ENCODE measurements at places on chromosomes 12 and 14. TPM values are rescaled to one million over a fixed set of nuclear protein-coding genes. Genes with fewer than 3 reads are reported as not detected.

GRCh38 chr12:131438881-131439280 is 272.0 kb upstream of the SFSWAP start:
- H3K4me1 ChIP-seq: no peaks in the 10 kb centered on the region
- no peak for DNase-seq
- H3K27me3 ChIP-seq: peaks cover 51% of the 10 kb centered on the region
- no peak overlapping the region for H3K27ac ChIP-seq

DNA sequence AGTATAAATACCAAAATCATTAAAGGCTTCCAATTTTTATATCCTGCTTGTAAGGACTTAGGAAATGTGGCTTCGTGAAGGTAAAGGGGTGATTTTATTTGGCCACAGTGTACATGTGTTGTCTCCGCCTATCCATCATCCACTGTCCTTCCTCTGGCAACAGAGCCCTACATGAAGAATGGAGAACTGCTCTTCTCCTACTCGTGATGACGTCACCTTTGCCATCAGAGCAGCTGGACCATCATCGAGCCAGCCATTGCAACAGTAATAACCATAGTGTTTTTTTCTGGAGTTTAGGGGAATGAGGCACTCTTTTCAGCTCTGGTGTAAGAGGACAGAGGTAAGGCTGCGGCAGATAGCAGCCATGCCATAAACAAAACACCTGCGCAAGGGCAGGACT is 19.2 kb downstream of the ITPR2 start:
- no peak overlapping the region for H3K27ac ChIP-seq
- H3K4me1 ChIP-seq: no peaks in the 10 kb centered on the region
- H3K4me3 ChIP-seq: no peak overlapping the region
- peaks cover 12% of the 10 kb centered on the region for H3K27me3 ChIP-seq
- no peak for DNase-seq

DNA sequence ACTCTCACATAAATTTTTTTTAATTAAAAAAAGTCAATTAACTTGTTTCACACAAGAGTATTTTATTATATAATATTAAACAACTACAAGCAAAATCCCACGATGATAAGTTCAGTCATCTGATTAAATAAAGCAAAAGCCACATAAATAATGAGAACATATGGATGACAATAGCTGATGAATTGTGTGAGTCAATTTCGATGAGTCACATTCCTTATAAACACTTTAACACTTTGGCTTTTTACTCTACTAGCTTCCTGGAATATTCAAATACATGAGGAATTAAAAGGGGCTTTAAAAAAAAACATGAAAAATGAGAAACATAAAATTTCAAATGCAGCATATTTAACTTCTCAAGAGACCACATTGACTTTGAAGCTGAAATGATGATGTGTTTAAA is 95.3 kb downstream of the BCAT1 start:
- H3K27ac ChIP-seq: no peak overlapping the region
- DNase-seq: no peak
- H3K36me3 ChIP-seq: no peaks in the 10 kb centered on the region
- no peaks in the 10 kb centered on the region for H3K4me1 ChIP-seq
- peaks cover 12% of the 10 kb centered on the region for H3K27me3 ChIP-seq

DNA sequence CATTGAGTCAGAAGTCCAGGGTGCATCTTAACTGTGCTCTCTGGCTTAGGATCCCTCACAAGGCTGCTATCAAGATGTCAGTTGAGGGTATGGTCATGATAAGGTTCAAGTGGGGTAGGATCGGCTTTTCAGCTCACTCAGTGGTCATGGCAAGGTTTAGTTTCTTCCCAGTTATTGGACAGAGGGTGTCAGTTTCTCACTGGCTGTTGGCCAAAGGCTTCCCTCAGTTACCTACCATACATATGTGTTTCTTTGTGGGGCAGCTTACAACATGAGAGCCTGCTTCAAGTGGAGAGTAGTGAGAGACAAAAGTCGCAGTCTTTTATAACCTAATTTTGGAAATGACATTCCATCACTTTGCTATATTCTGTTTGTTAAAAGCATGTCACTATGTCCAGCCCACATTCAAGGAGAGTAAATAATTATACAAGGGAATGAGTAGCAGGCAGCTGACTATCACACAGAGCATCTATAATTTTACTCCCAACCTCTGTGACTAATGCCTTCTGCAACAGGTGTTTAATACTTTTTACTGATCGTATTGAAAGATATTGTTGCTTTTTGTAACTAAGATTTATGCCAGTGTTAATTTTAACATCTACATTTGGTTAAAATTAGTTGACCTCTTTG is 572.8 kb upstream of the FBXO33 start:
- no peaks in the 10 kb centered on the region for H3K4me1 ChIP-seq
- DNase-seq: no peak
- no peak overlapping the region for H3K4me3 ChIP-seq
- no peak overlapping the region for H3K27ac ChIP-seq

DNA sequence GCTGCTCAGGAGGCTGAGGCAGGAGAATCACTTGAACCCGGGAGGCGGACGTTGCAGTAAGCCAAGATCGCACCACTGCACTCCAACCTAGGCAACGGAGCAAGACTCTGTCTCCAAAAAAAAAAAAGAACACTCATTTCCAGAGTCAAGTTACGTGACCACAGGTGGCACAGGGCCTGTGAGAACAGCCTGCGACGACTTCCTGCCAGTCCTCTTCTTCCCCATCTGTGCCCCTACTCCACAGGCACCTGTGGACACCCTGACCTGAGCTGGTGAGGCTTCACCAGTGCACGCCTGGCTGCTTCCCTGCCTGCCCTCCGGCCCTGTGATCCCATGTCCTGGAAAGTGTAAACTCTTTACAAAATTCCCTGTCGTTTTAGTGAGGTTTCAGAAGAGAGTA is 77.7 kb downstream of the PPP2R5C start:
- H3K36me3 ChIP-seq: peaks cover 5% of the 10 kb centered on the region
- H3K27ac ChIP-seq: no peak overlapping the region
- no peaks in the 10 kb centered on the region for H3K27me3 ChIP-seq

DNA sequence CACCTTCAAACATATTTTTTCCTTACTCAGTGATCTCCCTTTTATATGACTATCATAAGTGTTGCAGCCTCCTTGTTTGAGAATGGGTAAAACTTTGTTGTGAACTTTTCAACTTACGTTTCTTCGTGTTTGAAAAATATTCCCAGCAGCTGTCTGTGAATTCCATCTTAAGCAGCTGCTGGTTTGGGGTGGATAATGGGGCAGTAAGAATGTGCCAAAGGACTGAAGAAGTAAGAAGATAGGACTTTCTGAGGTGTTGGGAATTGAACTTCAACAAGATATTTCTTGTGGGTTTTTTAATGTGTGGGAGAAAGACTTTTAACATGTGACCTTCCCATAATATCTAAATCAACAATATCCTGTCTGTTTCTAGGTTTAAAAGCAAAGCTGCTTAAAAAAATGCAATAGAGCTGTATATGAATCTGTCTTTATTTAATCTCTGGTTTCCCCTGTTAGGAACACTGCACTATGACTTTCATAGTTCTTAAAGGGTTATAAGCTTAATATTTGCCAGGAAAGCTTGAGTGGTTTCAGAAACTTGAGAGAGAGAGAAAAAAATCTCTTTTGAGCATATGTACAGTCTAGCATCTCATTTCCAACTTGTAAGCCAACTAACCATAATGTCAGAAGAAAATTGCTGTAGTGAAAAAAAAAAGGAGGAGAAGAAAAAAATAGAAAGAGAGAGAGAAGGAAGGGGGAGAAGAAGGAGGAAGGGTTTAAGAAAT is 1659.2 kb upstream of the FLRT2 start:
- H3K4me3 ChIP-seq: no peak overlapping the region
- no peak for DNase-seq
- no peaks in the 10 kb centered on the region for H3K4me1 ChIP-seq
- H3K27me3 ChIP-seq: no peaks in the 10 kb centered on the region

GRCh38 chr14:101721951-101722661 is 39.4 kb upstream of the PPP2R5C start:
- peak overlapping the region; percentile 60 for H3K4me3 ChIP-seq
- DNase-seq: peak; percentile 52
- H3K4me1 ChIP-seq: peaks cover 15% of the 10 kb centered on the region
- H3K27me3 ChIP-seq: no peaks in the 10 kb centered on the region

DNA sequence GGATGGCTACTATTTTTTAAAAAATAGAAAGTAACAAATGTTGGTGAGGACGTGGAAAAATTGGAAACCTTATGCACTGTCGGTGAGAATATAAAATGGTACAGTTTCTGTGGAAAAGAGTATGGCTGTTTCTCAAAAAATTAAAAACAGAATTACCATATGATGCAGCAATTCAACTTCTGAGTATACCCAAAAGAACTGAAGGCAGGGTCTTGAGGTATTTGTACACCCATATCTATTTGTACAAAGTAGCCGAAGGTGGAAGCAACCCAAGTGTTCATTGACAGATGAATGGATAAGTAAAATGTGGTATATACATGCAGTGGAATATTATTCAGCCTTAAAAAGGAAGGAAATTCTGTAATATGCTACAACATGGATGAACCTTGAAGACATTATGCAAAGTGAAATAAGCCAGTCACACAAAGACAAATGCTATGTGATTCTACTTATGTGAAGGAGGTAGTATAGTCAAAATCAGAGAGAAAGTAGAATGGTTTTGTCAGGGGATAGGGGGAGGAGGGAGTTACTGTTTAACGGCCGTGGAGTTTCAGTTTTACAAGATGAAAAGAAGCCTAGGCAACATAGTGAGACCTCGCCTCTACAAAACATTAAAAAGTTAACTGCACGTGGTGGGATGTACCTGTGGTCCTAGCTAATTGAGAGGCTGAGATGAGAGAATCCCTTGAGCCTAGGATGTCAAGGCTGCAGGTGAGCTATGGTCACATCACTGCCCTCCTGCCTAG is 38.4 kb upstream of the CCT2 start:
- H3K4me3 ChIP-seq: no peak overlapping the region
- H3K27me3 ChIP-seq: no peaks in the 10 kb centered on the region
- no peak overlapping the region for H3K27ac ChIP-seq
- peaks cover 5% of the 10 kb centered on the region for H3K36me3 ChIP-seq

DNA sequence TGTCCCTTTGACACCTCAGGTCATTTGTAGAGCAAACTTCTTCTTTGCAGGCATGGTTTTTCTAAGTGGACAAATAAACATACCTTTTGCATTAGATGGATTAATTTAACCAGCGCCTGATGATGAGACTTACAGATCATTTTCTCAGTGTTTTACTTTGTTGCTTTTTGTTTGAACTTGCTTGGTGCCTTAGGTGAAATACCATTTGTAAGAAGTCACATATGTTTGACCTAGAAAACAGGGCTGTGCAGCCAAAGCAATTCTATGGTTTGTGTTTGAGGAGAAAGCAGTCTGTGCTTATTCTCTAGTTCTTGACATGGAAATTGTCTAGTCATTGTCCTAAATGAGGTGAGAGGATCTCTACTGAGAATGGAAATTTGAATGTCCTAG is 111.1 kb downstream of the DIP2B start:
- peaks cover 18% of the 10 kb centered on the region for H3K4me1 ChIP-seq
- no peak for DNase-seq
- H3K27me3 ChIP-seq: no peaks in the 10 kb centered on the region

DNA sequence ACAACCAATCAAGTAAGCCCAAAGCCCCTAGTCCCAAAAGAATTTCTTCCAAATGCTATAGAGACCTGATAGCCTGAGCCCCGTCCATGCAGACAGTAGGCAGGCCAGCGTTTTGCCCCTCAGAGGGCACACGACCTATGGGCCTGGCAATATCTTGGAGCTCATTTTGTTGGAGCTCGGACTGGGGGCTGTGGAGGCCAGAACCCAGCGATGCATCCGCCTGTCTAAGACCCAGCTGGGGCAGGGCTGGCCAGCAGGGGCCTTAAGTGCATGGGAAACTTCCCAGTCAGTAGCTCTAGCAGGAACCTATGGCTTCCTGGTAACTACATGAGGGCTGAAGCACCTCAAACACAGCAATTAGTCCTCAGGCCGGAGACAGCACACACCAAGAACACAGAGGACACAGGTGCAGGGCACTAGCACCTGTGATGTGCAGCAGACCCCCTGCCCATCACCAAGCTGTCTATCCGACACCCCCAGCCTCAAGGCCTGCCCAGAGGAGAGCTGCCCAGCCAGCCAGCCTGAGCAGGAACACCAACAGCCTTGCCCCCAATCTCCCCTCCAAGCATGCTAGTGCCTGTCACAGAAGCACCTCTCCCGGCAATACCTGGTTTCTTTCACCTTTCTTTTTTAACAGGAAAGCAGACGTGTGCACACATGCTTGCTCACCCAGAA is 50.8 kb downstream of the ARL6IP4 start:
- no peaks in the 10 kb centered on the region for H3K4me1 ChIP-seq
- H3K4me3 ChIP-seq: no peak overlapping the region
- DNase-seq: no peak
- no peak overlapping the region for H3K27ac ChIP-seq
- H3K27me3 ChIP-seq: no peaks in the 10 kb centered on the region

DNA sequence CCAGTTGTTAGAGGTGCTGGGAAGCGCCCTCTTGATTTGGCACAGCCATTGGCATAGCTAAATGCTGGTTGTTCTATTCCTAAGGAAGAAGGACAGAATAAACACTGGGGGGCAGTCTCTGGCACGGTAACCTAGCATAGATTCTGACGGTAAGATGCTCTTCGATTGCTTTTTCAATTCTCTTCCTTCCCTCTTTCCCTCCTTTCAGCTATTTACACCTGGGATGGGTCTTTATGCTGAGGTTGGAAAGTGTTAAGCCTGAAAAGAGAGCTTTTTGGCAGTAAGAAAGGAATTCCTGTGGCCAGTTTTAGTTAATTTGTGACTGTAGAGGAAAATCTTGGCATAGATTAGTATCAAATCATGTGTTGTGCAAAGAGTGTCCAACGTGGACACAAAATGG is 162.8 kb downstream of the SNAPC1 start:
- H3K27me3 ChIP-seq: no peaks in the 10 kb centered on the region
- peaks cover 44% of the 10 kb centered on the region for H3K4me1 ChIP-seq
- peak; percentile 49 for DNase-seq
- H3K4me3 ChIP-seq: no peak overlapping the region

DNA sequence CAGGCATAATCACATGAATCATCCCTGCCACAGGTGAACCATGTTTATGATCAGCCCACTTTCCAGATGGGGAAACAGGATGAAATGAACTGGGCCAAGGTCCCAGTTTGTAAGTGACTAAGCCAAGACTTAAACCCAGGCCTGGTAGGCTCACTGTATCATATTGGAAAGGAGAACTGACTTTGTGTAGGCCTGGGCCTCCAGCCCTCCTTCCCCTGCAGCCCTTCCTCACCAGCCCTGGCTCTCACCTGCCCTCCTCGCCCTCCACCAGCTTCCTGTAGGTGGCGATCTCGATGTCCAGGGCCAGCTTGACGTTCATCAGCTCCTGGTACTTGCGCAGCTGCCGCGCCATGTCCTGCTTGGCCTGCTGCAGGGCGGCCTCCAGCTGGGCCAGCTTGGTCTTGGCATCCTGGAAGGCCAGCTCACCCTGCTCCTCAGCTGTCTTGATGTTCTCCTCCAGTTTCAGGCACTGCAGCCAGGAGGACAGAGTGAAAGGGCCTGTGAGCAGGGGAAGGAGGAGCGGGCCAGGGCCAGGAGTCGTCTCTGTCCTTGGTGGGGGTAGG is 19.8 kb downstream of the KRT80 start:
- peak; percentile 40 for DNase-seq
- H3K4me1 ChIP-seq: peaks cover 33% of the 10 kb centered on the region
- H3K4me3 ChIP-seq: no peak overlapping the region
- H3K36me3 ChIP-seq: peaks cover 49% of the 10 kb centered on the region
- no peak overlapping the region for H3K27ac ChIP-seq

- DNase-seq: no peak
- no peaks in the 10 kb centered on the region for H3K4me1 ChIP-seq
- H3K27ac ChIP-seq: no peak overlapping the region
- no peak overlapping the region for H3K4me3 ChIP-seq
- H3K27me3 ChIP-seq: no peaks in the 10 kb centered on the region
- H3K36me3 ChIP-seq: no peaks in the 10 kb centered on the region
These were observed 28.8 kb upstream of the HMGA2 start for GRCh38 chr12:65795453-65795852.

TMEM132C gene
- total RNA-seq: not detected

ARHGDIB gene
- total RNA-seq: 23.5 TPM

SMARCD1 gene
- 40.9 TPM for total RNA-seq

CMTM5 gene
- total RNA-seq: not detected

AMIGO2 gene
- 27.0 TPM for total RNA-seq

NDRG2 gene
- total RNA-seq: 16.0 TPM

Measured in Calu3 (cell line).